ENCODE measurements at places on chromosomes 2 and 18.

DNA sequence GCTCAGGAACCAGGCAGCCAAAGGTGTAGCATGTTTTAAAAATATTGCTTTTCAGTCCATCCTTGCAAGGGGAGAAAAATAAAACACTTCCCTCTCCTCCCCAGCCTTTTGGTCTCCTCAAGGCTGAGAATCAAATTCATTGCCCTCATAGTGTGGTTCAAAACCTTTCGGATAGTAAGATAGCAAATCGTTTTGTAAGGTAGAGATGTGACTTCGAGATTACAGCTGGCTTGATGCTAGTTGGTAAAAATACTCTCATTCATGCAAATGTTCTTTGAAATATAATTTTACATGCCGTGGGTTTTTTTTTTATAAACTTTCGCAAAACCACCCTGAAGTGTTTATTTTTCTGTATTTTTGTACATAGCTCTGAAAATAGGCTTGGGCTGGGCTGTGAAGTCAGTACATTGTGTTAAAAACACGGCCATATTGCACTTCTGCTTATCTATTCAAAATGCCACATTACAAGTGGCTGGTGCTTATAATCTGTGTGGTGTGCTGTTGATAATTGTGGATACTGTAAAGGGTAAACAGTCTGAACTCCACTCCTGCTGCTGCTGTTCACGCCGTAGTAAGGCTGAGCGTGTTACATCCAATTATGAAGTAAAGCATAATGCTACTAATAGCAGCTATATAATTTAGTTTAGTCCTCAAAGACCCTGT, 172.0 kb upstream of the SIX3 start:
- DNase-seq: no peak

- no peak for DNase-seq
Measured at GRCh38 chr2:13504808-13505207, 788.1 kb downstream of the TRIB2 start.

GRCh38 chr2:121089166-121089510, 195.9 kb downstream of the TFCP2L1 start:
- DNase-seq: no peak

DNA sequence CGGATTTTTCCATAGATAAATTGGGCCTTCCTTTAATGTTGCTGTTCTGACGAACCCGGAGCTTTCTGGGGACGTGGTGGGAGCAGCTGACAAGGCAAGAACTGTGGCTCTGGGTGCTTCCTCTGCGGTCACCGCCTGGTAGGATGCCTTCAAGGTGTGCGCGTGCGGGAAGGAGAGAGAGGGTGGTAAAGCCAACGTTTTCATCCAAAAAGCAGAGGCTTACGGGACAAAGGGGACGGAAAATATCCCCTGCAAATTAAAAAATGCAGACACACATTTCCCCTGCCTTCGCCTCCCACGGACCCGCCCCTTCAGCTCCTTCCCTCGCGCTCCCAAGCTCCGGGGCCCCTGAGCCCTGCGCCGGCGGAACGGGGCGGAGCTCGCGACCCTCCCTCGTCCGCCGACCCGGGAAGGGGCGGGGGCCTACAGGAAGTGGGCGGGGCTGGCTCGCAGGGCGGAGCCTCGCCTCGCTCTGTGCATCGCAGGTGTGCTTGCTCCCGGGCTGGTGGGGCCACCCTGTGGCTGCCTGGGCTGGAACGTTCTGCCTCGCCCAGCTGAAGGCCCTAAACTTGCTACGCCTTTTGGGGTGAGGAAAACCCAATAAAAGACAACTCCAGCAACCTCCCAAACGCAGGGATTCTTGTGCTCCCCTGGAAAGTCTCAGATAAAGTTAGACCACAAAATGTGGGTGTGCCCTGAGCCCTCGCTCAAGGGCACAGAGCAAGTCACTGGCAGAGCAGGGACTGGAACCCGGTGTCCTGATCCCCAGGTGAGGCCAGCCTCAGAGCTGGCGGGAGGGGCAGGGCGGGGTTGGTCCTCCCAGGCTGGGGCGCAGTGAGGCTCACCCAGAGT, 25.4 kb upstream of the SLC66A3 start:
- no peak for DNase-seq

DNA sequence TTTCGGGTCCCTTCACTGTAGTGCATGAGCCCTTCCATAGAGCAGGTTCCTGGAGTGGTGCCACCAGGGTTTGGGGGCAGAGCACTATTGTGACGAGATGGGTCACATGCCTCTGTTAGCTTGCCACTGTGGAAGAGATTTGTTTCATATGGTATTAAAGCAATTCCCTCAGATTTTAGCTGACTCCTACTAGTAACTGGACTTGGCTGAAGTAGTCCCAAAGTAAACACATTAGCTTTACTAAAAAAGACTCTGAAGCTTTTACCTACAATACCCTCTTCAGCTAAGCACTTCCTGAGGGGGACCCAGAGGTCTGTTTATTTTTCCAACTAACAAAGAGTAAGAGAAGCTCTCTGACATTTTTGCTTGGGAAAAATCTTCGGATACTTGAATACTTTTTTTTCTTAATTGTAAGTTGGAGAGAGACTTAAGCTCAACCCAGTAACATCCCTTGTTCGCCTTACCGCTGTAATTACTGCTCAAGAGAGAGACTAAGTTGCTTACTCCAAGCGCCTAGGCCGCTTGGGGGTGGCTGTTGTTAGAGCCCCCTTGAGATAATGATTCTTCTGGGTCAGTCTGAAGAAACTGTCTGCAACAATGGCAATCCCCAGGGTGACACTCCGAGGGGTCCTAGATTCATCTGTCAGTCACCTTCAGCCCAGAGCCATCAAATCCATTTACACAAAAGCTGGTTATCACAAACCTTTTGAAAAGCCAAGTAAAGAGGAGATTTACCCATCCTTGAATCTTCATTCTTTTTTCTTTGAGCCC, 177.4 kb downstream of the FIGN start:
- DNase-seq: no peak

DNA sequence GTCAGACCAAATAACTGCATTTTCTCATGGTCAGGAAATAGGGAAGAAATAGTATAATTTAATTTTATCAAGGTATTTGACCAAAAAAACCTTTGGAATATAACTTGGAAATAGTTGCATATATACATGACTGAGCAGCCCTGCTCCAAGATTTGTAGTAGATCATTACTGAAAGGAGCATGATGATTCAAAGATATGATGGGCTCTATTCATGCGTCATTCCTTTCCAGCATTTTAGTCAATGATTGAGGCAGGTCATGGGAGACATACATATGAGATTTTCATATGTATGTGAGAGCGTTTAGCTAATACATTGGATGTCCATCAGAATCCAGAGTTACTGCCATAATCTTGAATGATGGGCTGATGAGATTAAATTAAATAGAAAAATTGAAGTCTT, 74.5 kb downstream of the CAB39 start:
- DNase-seq: no peak

DNA sequence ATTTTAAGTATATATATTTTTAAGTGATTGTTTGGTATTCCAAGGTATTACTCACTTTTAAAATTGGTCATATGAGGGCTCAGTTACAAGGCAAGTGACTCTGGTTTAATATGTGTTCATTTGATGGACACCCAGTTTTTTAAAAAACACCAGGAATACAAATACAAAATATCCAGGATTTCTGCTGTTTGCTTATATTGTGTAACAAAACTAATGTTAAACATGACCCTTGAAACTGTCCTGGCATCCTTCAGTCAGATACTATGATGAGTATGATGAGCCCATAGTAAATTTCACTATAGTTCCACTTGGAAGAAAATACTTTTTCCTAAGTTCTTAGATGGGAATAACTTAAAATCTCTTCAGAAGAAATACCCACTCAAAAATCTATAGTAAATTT, 11.4 kb upstream of the ONECUT2 start:
- no peak for DNase-seq

- no peak for DNase-seq
Measured at GRCh38 chr18:63444580-63444979, 22.3 kb upstream of the VPS4B start.

GRCh38 chr2:124978597-124978996, 953.5 kb downstream of the CNTNAP5 start:
- DNase-seq: no peak

DNA sequence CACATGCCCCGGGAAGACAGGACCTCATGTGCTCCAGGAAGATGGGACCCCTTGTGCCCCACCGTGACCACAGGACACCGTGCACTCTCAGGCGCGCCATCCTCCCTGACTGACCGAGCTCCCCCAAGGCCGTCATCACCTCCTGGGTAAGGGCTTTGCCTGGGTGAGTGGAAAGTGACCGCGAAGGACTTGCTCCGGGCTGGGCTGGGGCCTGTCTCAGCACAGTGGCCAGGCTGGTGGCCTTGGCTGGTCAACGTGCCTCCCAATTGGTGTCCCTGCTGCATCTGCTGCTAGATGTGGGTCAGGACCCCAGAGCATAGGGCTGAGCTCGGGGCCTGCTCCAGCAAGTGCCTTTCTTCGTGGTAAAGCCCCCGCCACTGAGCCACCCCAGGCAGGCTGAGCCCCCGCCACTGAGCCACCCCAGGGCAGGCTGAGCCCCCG, 69.7 kb upstream of the CTDP1 start:
- no peak for DNase-seq

DNA sequence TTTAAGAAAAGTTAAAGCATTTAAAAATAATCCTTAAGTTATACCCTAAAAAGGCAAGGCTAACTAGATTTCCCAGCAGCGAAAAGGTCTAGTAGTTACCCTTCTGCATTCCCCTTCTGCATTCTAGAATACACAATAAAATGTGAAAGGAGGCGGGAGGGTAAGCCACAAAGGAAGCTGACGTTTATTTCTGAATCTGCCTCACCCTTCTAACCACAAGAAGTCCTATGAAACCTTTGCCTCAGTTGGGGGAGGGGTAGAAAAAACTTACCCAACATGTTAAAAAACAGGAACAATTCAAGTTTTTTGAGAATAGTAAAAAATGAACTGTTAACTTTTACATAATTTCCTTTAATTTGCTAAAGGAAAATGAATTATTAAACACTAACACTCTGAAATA, 11.3 kb downstream of the STK17B start:
- DNase-seq: peak; percentile 17

GRCh38 chr18:11488175-11488574, 121.2 kb upstream of the SLC35G4 start:
- DNase-seq: no peak

DNA sequence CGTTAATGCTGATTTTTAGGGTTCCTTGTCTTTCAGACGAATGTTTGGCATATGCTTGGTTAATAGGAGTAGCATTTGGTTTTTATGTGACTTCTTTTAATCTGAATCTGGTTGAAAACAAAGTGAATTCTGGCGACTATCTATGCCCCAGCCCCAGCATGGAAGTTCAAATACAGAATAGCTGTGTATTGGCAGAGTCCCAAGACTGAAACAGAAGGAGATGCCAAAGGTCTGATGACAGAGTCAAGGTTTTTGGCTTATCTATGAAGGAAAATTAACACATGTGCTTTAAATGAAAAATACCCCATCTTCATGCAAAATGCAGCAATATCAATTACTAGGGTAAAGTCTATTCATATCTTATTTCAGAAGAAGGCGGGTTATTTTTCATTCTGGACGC, 734.8 kb upstream of the NXPH2 start:
- DNase-seq: no peak

GRCh38 chr18:24600076-24600654, 139.7 kb downstream of the HRH4 start:
- no peak for DNase-seq

- DNase-seq: no peak
Measured at GRCh38 chr2:127596311-127597045, 49.5 kb upstream of the GPR17 start.

DNA sequence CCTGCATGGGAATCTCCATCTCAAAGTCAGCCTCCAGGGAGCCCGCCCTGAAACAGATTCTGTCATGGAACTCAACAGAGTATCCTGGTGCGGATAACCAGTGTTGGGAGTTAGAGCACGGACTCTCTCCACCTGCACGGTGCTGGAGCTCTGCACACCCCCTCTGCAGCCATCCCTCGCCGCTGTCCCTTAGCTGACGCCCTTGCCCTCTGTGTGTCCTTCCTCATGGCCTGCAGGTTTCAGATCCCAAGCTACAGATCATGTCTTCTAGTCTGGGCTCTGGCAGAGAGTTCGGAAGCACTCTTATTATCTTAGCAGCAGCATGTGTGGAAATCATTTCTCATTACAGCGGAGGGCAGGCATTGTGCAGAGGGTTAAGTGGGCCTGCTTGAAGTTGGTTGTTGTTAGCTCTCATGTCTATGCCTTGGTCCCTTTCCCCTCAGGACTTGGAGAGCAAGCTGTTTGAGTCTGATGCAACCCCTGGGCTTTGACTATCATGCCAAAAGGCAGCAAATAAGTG, 26.0 kb downstream of the TMEM127 start:
- no peak for DNase-seq

DNA sequence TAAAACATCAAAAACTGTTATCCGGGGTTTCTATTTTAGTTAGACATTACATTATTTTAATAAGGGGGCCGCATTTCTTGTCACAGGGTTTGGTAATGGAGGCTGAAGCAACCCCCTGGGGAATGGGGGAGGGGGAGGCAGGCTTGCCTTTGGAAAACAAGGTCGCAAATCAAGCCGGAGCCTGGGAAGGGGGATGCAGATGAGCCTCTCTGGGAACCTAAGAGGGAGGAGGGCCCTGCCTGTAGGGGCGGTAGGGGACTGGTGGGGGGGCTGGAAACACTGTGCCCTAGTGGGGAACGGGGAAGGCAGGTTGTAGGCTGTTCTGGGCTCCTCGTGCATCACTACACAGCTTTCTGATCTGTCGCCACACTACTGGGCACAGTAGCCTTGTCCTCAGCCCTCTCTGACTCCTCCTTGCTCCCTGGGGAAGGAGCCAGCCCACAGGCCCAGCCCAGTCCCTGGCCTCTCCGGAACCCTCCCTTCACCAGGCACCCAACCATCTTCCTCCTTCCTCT, 170.2 kb upstream of the SMAD2 start:
- no peak for DNase-seq

DNA sequence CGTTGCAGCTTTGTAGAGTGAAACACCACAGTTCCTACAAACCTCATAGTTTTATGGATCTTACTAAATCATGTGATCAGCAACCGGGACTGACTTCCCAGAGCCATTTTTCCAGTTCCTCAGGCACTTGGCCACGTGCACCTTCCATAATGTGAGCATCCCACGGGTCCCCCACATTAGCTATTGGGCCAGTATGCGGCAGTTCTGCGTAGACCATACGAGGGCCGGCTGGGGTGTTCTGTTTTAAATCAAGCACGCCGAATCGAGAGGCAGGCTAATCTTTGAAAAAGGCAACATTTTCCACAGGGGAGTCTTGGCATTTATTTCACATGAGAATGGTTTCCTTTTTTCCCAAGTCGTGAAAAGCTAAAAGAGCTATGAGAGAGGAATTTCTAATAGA, 135.6 kb upstream of the CCDC195 start:
- no peak for DNase-seq

Data from esophagus squamous epithelium (tissue), 5 donors.